ENCODE measurements at places on chromosomes 16 and 17. TPM values are rescaled to one million over a fixed set of nuclear protein-coding genes. Genes with fewer than 3 reads are reported as not detected.

DNA sequence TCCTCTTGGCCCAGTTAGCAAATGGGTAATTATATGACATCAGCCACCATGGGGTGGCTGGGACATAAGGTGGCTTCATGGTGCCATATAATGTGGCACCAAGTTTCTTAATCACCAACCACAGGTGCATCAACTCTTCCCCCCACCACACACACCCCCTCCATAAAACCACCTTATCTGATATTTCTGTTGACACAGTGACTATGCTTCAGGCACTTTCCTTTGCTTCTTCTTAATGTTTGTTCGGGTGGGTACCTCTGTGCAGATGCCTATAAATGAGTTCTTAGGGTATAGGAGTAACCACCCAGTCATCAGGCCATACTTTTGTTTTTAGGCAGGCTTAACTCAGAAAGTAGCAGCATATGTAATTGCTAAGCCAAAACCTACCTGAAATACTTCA is 29.5 kb downstream of the RNF43 start:
- no peak for DNase-seq
- no peak overlapping the region for H3K4me3 ChIP-seq
- peaks cover 6% of the 10 kb centered on the region for H3K27me3 ChIP-seq
- H3K4me1 ChIP-seq = peaks cover 11% of the 10 kb centered on the region
- H3K27ac ChIP-seq = no peak overlapping the region

GRCh38 chr17:57906910-57907309 is 48.3 kb downstream of the CUEDC1 start:
- H3K4me1 ChIP-seq = peaks cover 82% of the 10 kb centered on the region
- H3K27me3 ChIP-seq = no peaks in the 10 kb centered on the region
- H3K36me3 ChIP-seq = no peaks in the 10 kb centered on the region
- H3K4me3 ChIP-seq = no peak overlapping the region

DNA sequence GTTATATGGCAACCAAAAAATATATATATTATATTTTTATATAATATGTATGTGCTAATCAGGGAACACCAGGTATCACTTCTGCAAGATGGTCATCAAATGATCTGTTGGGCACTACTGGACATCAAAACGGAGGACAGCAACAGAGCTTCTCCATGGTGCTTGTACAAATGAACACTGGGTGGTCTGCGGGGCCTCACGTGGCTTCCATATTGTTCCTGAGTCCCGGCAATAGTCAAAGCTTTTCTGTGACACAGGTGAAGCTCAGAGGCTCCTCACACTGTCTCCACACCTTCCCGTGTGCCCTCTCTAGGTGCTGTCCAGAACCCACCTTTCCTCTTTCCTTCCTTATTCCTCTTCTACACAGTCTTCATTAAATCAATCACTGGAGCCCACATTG is 149.9 kb upstream of the PIRT start:
- no peaks in the 10 kb centered on the region for H3K4me1 ChIP-seq
- H3K27ac ChIP-seq = no peak overlapping the region
- H3K4me3 ChIP-seq = no peak overlapping the region
- no peaks in the 10 kb centered on the region for H3K36me3 ChIP-seq

DNA sequence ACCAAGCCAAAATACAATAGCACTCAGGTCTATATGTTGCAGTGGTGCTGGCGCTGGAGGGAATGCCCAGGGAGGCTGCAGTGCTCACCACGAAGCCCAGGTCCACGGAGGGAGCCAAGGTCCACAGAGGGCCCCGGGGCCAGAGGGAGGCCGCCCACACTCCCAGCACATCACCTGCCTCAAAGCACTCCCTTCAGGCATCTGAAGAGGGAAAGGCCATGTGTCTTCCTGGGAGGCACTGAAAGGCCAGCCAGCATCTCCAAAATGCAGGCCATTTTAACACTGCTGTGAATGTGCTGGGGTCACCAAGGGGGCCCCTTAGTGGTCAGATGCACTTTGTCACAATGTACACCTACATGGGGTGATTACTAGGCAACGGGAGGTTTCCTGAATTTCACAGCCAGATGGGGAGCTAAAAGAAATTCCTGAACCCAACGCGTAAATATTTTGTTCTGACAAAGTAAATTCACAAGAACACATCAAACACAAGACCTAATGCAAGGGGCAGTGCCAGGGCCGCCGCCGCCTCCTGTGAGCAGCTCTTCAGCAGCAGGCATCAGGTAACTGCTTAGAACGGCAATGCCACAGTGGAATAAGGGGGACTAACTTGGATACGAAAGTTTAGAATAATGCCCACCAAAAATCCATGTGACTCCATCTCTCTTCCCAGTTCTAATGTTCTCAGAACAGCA is 42.8 kb downstream of the USP22 start:
- peak overlapping the region; percentile 60 for H3K27ac ChIP-seq
- no peaks in the 10 kb centered on the region for H3K27me3 ChIP-seq
- H3K4me3 ChIP-seq = no peak overlapping the region
- peaks cover 44% of the 10 kb centered on the region for H3K36me3 ChIP-seq

The LITAFD gene
- total RNA-seq = not detected

The ACOX1 gene
- 76.4 TPM for total RNA-seq

The NOS2 gene
- total RNA-seq = 0.19 TPM

DNA sequence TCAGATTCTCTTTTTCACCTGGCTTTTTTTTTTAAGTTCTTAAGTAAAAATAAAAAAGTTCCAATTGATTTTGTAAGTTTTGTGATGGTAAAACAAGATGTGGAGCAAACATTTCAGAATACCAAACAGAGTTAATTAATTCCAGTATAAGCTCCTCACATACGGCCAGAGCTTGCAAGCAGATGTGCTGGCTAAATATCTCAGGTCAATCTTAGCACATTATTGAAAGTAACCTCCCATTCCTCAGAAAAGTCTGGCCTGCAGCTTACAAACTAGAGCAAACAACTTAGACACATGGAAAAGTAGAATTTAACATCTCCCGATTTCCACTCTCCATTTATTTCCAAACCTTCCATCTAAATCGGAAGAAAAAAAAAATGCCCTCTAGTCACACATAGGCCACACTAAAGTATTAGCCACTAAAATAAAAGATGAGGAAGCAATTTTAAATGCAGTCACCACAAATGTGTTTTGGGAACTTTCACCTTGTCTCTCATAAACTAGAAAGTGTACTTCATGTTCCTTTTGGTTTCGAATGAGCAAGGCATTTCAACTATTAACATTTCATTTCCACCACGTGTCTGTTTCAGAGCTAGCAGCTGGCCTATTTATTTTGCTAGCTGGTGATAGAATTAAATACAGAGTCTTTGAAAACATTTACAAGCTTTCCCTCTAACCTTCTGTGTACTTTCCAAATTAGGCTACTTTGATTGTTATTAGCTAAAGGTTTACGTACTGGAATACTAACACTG is 143.3 kb downstream of the STX8 start:
- H3K27me3 ChIP-seq = no peaks in the 10 kb centered on the region
- no peaks in the 10 kb centered on the region for H3K36me3 ChIP-seq
- H3K4me1 ChIP-seq = peaks cover 29% of the 10 kb centered on the region
